ENCODE measurements at places on chromosomes 16 and 17.

DNA sequence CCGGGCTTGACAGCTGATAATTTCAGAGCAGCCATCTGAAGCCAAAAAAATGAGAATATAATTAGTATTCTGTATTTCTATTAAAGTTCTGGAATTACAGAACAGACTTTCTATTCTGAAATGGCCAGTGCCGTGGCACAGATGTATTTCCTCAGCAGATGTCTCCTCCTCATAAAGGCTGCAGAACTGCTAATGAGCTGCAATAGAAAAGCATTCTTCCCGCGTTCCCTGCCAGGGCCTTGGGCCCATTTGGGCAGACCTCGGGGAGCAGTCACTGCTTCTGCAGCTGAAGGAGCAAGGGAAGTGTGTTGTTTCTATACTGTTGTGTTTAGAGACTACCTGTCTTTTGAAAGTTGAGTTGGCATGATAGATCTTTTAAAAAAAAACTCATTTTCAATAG, 152.6 kb upstream of the CACNG5 start:
- DNase-seq: no peak

- no peak for DNase-seq
Measured at GRCh38 chr16:61042737-61043136, 993.5 kb downstream of the CDH8 start.

GRCh38 chr17:71032746-71033273, 863.5 kb downstream of the KCNJ2 start:
- DNase-seq: no peak

- no peak for DNase-seq
Measured at GRCh38 chr17:70276906-70277305, 107.6 kb downstream of the KCNJ2 start.

DNA sequence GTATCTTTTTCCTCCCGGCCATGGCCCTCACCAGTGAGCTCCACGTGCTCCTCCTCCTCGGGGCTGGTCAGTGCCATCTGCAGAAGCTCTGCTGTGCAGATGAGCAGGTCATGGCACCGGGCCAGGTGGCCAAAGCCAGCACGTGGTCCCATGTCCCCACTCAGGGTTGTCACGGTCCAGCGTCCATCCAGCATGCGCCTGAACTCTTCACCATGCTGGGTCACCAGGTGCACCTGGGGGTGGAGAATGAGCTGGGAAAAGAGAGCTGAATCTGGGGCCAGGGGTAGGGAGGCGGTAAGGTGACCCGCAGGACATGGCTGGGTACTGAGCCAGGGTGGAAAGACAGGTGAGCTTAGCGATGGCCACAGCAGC, 1.3 kb downstream of the DHX58 start:
- DNase-seq: no peak

GRCh38 chr16:79542237-79542774, 58.2 kb downstream of the MAF start:
- DNase-seq: no peak

DNA sequence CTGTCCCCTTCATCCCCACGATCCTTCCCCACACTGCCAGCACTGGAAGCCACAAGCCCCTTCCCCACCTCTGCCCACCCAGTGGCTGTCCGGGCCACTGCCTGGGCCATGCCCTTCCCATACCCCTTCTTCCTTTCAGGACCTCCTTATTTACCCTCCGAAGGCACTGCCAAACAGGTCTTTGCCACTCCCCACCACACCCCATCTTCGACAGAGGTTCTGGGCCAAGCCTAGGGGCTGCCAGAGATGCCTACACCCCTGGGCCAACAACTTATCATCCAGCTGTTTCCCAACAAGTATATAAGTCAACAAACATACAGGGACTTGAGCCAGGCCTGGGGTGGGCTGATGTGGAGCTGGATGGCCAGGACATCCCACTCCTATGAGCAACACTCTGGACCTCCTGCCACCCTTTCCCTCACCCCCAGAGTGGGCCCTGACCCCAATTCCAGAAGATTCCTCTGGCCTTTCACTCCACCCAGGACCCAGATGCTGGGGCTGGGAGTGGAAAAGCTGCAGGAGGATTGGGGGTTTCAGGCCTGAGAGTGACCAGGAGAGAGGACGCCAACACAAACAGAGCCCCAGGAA, 1.5 kb upstream of the PPP1R1B start:
- no peak for DNase-seq

- no peak for DNase-seq
Measured at GRCh38 chr17:68698746-68699145, 97.6 kb upstream of the FAM20A start.

DNA sequence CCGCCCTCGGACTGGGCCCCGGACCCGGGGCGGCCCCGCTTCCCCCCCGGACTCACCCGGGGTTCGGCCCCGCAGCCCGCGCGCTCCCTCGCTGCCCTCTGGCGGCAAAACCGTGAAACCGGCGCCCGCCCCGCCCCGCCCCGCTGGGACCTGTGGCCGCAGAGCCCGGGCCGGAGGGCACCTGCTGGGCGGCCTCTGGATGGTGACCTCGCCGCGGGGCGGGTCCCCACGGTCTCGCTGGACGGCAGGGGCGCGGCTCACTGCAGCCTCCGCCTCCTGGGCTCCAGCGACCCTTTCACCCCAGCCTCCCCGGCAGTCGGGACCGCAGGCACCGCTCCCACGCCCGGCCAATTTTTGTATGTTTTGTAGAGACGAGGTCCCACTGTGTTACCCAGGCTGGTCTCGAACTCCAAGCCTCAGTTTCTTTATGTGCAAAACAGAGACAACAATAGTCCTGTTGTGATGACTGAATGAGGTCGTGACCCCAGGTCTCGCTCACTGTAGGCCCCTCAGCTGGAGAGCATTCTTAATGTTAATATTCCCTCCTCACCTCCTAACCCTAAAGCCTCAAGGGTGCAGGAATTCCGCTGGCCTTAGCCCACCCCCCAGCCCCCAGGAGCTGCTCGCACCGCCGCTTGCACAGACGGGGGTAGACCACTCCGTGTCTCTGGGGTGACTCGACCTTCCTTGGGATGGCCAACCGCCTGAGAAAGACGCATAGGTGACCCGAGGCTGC, 33.7 kb upstream of the RPH3AL start:
- peak; percentile 86 for DNase-seq

GRCh38 chr17:38872027-38872511, 2.2 kb downstream of the LASP1 start:
- no peak for DNase-seq

- DNase-seq: no peak
Measured at GRCh38 chr17:9360677-9361081, 214.9 kb downstream of the STX8 start.

- no peak for DNase-seq
Measured at GRCh38 chr17:50833510-50834428, 1.6 kb upstream of the WFIKKN2 start.

DNA sequence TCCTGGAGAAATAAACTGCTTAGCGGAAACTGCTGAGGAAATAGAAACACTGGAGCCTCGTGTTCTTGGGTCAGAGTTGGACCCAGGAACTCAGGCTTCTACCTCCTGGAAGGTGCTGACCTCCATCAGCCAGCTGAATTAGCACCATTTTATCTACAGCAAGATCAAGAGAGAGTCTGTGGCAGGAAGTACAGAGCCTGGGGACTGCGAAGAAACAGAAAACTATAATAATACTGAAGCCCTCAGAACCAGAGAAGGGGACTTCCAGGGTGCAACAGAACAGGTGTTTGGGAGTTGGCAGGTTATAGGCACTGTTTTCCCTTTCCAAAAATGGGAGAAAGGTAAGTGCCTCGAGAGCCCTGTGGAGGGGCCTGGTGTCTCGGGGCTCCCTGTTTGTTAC, 379.7 kb downstream of the CA10 start:
- no peak for DNase-seq

GRCh38 chr16:72926177-72927070, 121.5 kb downstream of the ZFHX3 start:
- DNase-seq: no peak
